ENCODE measurements at places on chromosomes 1 and 21.
A peak's percentile ranks its signal among the peaks of the same experiment; 100 is the strongest.

- DNase-seq = no peak
These were observed 742.0 kb downstream of the ADGRL2 start for GRCh38 chr1:82542766-82543165.

DNA sequence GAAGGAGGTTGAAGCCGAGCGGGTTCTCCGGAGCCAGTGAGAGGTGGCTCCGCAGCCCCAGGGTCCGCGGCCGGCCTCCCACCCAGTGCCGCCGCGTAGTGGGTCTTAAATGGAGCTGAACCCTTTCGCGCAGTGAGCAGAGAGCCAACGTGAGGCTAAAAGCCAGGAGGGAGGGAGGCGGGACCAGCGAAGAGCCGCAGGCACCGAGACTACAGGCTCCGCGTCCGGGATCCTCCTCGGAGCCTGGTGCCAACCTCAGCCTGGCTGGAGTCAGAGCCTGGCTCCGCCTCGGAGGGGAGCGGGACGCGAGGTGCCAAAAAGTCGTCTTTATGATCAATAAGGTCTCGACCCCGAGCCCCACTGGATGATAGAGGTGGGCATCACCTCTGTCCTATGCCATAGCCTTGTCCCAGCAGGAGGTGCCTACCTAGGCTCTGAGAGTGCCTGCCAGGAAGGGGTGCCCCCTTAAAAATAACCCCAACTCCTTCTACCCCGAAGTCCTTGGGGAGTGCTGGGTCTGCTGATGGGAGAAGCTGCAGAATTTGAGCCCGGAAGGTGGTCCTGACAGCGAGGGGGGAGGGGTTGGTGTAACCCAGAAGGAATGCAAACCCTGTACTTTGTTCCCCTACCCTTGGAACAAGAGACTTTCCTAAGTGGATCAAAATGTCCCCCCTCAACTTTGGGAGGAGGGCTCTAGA lies 1.6 kb downstream of the IGSF21 start:
- no peak for DNase-seq

GRCh38 chr1:94864821-94865220 lies 44.7 kb downstream of the SLC44A3 start:
- no peak for DNase-seq

GRCh38 chr1:207084701-207085180 lies 3.9 kb upstream of the C4BPB start:
- DNase-seq = peak; percentile 30

All from HFFc6 (cell line).